ENCODE measurements at places on chromosomes 13 and 19.
A peak's percentile ranks its signal among the peaks of the same experiment; 100 is the strongest.

DNA sequence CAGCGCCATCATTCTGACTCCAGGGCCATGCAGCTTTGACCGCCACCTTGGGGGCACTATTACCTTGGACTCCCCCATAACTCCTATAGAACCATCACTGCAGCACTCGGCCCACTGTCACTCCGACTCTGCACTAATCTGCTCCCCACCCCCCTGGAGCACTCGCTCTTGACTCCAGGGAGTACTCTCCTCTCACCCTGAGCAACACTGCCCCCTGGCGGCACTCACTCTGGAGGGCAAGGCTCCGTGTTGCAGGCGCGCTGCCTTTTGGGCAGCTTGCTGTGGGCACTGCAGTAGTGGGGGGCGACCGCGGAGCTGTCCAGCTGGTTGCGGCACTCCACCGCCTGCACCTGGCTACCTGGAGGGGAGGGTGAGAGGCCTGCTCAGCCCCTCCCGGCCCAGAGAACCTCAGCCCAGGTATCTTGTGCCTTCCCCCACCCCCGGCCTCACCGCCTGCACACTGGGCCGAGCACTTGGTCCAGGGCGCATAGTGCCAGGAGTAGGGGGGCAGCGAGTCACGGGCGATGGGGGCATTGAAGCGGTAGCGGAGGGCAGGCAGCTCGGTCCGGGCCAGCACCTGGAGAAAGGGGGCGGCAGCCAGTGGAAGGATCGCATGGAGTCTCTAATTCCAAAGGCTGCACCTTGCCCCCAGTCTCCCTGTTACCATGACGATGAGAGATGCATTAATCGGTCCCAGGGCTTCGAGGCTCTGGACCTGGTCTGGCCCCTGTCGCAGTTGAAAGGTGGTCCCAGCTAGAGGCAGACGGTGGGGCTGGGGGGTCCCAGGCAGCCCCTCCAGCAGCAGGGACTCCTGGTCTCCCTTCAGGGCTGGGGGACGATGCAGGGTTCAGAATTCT lies 8.9 kb upstream of the MYO1F start:
- DNase-seq: no peak

DNA sequence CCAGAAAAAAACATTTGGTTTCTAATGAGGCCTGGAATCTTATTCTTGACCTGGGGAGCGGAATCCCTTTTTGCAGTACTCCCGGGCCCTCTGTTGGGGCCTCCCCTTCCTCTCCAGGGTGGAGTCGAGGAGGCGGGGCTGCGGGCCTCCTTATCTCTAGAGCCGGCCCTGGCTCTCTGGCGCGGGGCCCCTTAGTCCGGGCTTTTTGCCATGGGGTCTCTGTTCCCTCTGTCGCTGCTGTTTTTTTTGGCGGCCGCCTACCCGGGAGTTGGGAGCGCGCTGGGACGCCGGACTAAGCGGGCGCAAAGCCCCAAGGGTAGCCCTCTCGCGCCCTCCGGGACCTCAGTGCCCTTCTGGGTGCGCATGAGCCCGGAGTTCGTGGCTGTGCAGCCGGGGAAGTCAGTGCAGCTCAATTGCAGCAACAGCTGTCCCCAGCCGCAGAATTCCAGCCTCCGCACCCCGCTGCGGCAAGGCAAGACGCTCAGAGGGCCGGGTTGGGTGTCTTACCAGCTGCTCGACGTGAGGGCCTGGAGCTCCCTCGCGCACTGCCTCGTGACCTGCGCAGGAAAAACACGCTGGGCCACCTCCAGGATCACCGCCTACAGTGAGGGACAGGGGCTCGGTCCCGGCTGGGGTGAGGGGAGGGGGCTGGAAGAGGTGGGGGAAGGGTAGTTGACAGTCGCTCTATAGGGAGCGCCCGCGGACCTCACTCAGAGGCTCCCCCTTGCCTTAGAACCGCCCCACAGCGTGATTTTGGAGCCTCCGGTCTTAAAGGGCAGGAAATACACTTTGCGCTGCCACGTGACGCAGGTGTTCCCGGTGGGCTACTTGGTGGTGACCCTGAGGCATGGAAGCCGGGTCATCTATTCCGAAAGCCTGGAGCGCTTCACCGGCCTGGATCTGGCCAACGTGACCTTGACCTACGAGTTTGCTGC lies at the start of gene ICAM4:
Gene ICAM4, plus strand, starts transcription at position 153 of the 935 bp plus-strand sequence. Its CDS starts 58 bp downstream, at position 211.
- no peak for DNase-seq

- DNase-seq: no peak
Measured at GRCh38 chr13:40272776-40273139, 393.7 kb downstream of the FOXO1 start.

- no peak for DNase-seq
Measured at GRCh38 chr13:77878190-77878589, 40.4 kb downstream of the EDNRB start.

GRCh38 chr13:23392313-23392712 lies 41.2 kb downstream of the SACS start:
- no peak for DNase-seq

- DNase-seq: no peak
Measured at GRCh38 chr19:3060857-3061181, 1.5 kb downstream of the TLE5 start.

- no peak for DNase-seq
Measured at GRCh38 chr13:46687810-46688209, 109.2 kb downstream of the ESD start.

GRCh38 chr13:21134475-21134874 lies 41.9 kb downstream of the SKA3 start:
- DNase-seq: no peak

DNA sequence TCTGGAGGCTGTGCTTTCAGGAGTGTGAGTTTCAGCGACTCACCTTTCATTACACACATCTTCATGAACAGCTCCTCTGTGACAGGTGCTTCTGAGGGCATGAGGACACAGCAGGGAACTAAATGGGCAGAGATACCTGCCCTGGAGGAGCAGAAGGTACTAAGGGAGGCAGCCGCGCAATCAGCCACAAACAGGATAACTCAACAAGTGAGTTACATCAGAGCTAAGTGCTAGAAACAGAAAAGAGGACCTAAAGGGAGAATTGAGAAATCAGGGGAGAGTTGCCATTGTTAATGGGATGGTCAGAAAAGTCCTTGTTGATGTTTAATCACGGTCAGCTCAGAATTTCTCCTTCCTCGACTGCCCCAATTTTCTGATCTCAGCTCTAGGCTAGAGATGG lies 42.5 kb downstream of the SYDE1 start:
- DNase-seq: no peak

DNA sequence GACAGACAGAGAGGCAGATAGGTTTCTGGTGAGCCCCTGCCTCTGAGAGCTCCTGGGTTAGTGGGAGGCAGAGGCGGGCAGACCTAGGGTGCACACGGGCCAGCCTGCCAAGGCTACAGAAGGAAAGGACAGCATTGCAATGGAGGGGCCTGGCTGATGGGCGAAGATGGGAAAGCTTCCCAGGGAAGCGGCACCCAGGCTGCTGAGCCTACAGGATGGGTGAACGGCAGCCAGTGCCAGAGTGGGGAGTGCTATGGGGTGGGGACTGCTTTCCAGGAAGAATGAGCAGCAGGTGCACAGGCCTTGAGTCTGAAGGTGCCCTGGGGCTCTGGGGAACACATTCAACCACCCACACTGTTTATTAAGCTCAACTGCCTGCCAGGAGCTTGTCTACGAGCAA lies 702 bp upstream of the MAG start:
- no peak for DNase-seq

DNA sequence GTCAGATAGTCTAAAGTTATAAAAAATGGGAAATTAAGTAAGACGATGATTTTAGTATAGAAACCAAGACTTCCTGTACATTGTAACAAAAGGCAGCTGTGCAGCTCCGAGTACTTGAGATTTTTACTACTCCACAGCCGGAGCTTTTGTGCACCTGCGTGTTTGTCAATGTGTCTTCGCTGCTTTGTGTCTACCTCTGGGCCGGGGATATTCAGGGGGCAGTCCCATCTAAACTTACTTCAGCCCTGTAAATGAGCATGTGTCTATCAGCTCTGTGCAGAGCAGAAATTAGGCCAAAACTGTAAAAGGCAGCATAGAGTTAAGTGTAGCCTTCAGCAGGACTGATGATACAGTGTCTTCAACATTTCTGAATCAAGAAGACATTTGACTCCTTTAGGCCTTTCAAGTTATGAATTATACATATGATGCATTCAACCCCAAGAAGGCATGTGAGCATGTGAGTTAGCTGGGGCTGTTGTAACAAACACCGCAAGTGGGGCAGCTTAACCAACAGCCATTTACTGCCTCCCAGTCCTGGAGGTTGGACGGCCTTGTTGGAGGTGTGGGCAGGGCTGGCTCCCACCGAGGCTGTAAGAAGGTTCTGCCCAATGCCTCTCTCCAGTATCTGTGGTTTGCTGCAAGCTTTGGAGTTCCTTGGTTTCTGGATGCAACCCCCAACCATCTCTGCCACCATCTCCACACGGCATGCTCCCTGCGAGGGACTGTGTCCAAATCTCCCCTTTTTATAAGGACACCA lies 191.0 kb upstream of the IRS2 start:
- DNase-seq: no peak

DNA sequence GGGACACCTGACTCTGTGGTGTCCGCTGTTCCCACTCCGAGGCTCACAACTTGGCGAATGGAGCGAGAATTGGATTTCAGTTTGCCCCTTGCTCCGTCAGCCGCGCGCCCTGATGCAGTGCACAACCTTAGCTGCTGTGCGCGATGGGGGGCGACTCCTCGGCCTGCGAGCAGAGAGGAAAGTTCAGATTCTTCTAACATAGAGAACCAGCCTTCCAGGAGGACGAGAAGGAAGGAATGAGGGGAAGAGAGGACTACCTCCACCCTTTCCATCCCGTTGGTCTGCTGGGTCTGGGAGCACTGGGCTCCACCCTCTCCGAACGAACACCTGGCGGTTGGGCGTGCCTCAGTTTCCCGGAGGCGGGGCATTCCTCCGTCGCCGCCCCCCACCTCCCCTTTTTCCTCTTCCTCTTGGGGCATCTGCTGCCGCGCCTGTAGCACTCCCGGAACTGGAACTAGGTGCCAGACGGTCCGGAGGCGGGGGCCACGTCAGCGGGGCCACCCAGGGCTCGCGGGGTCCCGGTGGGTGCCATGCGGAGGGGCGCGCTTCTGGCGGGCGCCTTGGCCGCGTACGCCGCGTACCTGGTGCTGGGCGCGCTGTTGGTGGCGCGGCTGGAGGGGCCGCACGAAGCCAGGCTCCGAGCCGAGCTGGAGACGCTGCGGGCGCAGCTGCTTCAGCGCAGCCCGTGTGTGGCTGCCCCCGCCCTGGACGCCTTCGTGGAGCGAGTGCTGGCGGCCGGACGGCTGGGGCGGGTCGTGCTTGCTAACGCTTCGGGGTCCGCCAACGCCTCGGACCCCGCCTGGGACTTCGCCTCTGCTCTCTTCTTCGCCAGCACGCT lies at the start of gene KCNK6:
Gene KCNK6, plus strand, starts transcription at position 425 of the 838 bp plus-strand sequence. Its CDS starts 106 bp downstream, at position 531.
- DNase-seq: no peak

GRCh38 chr19:57161985-57162539 lies 5.2 kb downstream of the DUXA start:
- DNase-seq: no peak

- DNase-seq: no peak
Measured at GRCh38 chr13:51551416-51551815, 32.8 kb upstream of the WDFY2 start.

- DNase-seq: no peak
Measured at GRCh38 chr19:18865973-18866799, 29.8 kb downstream of the CERS1 start.

- no peak for DNase-seq
Measured at GRCh38 chr19:33048806-33049676, 15.6 kb downstream of the RHPN2 start.

DNA sequence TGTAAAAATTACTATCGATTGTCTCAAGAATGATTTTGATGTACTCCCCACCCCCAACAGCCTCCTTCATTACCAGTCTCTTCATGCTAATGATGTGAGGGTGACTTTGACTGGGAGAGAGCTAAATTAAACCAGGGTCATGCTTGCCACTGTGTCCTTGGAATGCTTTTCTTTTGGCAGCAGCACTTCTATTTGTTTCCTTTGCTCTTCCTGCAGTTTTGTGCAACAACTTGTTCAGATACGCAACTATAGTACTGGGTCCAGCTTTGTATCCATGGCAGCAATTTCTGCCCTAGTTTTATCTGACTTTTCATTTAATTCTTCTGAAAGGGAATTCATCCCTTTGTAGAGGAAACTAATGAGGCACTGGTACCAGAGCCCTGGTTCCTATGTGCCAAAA lies 2792.1 kb downstream of the PCDH9 start:
- no peak for DNase-seq

GRCh38 chr13:51906581-51906980 lies 44.8 kb downstream of the CCDC70 start:
- DNase-seq: peak; percentile 44

- DNase-seq: no peak
Measured at GRCh38 chr13:58254943-58255342, 623.4 kb downstream of the PCDH17 start.

- DNase-seq: no peak
Measured at GRCh38 chr19:12163826-12164225, 930 bp downstream of the ZNF136 start.

DNA sequence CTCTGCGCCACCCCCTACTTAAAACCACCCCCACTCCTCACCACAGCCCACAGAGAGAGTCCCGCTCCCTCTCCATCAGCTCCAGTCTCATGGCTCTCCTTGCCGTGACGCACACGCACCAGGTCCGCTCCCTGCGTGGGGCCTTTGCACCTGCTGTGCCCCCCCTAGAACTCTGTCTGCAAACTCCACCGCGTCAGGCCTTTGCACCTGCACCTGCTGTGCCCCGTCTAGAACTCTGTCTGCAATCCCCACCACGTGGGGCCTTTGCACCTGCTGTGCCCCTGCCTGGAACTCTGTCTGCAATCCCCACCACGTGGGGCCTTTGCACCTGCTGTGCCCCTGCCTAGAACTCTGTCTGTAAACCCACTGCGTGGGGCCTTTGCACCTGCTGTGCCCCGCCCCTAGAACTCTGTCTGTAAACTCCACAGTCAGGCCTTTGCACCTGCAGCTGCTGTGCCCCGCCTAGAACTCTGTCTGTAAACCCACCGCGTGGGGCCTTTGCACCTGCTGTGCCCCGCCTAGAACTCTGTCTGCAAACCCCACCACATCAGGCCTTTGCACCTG lies 4.2 kb downstream of the SHC2 start:
- DNase-seq: no peak

- no peak for DNase-seq
Measured at GRCh38 chr19:7196763-7197118, 97.5 kb downstream of the INSR start.

- DNase-seq: no peak
Measured at GRCh38 chr19:14889994-14890642, 4.2 kb upstream of the OR7A17 start.

DNA sequence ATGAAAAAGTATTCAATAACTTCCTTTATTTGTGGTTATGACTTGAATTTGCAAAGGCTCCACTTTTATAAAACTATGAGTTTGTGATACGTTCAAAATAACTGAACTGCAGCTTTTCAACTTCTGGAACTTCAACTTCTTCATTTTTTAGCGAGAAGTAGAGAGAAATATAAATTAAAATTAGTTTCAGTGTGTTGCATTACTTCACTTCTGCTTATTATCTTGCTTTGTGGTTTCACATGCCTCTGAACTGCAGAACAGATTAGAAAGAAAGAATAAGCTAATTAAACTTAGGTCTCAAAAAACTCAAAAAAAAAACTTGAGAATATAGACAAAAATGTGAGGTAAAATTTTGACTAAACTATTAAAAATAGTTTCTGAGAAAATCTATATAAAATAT lies 1073.4 kb downstream of the PCDH17 start:
- no peak for DNase-seq
